AG04450 (cell line): ENCODE measurements at places on chromosomes 11 and 22.

DNA sequence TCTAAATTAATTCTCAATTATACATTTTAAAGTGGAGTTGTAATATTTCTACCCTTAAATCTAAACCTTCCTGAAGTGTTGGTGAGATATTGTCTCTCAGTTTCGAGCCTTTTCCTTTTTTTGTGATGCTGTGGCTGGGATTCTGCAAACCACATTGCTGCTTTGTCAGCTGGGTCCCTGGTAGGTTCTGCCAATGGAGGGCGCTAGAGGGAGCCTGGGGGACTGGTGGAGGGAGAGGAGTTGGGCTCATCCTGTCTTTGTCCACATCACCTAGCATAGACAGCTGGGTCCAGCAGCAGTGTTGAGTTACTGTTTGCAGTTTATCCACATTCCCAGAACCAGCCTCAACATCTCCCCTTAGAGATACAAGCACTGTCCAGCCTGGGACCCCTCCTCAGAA is 41.0 kb downstream of the TRAF6 start:
- DNase-seq, result no peak

DNA sequence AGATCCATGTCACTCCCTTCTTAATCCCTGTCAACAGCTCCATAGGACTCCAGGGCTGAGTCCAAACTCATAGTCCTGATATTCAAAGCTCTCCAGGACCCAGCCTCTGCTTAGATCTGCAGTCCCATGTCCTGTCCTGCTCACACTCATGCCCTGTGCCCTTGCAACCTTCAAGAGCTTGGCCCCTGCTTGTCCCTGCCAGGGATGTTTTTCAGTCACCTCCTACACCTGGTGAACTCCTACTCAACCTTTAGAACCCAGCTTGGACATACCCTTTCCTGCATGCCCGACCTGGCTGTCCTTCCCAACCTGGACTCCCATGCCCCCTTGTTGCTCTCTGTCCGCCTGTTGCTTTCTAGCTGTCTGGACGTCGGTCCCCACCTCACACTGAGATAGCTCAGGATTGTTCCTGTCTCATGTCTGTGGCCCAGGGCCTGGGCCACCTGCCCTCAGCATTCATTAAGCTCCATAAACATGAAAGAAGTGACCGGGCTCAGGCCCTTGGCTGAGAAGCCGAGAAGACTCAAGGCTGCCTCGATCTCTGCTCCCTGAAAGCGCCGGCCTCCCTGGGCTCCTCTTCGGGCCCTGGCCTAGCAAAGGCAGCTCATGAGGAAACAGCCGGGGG is 48.8 kb upstream of the RTL6 start:
- no peak for DNase-seq

DNA sequence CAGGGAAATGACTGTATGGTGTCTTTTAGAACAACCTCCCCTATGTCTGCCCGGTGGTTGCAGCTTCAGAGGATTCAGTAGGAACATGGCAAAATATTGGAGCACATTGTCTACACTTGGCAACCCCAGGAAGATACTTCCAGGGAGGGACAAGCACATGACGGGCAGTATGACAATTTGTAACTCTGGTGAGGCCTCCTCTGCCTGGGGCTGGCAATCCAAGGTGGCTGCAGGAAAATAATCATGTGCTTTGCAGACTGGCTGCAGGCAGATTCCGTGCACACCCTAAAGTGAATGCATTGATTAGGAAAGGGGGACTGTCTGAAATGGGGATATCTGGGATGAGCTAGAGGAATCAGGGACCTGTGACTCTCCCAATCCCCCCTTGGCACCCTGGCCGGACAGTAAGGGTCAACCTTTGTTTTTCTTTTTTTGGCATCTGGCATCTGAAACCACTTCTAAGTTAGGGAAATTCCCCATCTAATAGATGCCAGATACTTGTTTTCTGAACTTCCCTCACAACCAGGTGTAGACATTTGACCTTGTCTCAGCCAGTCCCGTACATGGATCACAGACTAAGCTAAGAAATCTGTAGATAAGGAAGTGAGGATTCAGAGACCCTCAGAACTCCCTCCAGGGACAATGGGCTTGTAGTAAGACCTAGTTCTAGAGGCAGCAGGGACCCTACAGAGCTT is 10.5 kb upstream of the PHOX2A start:
- no peak for DNase-seq

DNA sequence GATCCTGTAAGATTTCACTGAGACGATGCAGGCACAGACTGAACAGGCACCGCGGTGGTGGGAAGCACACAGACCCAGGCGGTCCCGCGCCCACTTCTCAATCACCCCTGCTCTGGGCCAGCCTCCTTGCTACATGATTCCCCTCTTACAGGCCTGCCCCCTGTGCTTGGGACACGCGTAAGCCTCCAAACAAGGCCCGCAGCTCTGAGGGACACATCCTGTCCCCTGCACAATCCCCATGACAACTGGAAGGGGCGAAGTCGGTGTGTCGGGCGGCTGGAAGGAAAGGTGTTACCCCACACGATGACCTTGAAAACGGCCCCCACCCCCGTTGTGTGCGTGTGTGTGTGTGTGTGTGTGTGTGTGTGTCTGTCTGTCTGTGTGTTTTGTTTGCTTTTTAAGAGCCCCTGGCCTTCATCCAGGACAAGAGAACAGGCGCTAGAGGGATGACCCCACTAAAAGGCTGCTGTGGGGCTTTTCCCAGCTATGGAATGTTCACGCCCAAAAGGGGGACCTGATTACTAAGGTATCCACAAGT is 13.1 kb downstream of the CELSR1 start:
- DNase-seq, result no peak
